ENCODE measurements at places on chromosomes 3 and 15.

GRCh38 chr3:58151637-58152036, 59.1 kb downstream of the DNASE1L3 start:
- DNase-seq, result no peak

GRCh38 chr15:42741710-42742109, 4.8 kb upstream of the CDAN1 start:
- no peak for DNase-seq

GRCh38 chr3:15676259-15676658, 74.7 kb downstream of the BTD start:
- no peak for DNase-seq

- no peak for DNase-seq
Measured at GRCh38 chr3:46996689-46997452, 17.4 kb downstream of the NBEAL2 start.

GRCh38 chr3:162701211-162701610, 1204.6 kb downstream of the OTOL1 start:
- no peak for DNase-seq

- DNase-seq, result no peak
Measured at GRCh38 chr3:112857526-112857925, 10.9 kb upstream of the CD200R1L start.

DNA sequence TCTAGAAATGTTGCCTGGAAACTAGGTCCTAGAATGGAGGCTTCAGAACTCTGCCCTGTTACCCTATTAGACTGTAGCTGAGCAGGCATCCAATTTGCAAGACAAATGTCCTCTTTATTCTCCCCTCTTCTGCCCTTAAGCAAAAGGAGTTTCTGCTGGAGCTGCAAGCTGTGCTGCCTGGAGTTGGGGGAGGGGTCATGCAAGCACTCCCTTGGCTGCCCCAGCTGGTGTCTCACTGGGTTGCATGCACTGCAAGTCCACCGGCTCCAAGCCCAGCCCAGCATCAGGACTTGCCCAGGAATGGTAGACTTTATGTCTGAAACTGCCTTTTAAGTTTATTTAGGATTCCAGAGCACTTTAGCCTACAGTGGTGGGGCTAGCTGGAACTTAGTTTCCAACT, 15.7 kb upstream of the RBP2 start:
- no peak for DNase-seq

GRCh38 chr3:10232137-10232536, 16.1 kb upstream of the TATDN2 start:
- DNase-seq, result no peak

- no peak for DNase-seq
Measured at GRCh38 chr15:78726870-78727551, 84.3 kb downstream of the ADAMTS7 start.

- DNase-seq, result no peak
Measured at GRCh38 chr3:50632450-50632849, 15.5 kb downstream of the MAPKAPK3 start.

DNA sequence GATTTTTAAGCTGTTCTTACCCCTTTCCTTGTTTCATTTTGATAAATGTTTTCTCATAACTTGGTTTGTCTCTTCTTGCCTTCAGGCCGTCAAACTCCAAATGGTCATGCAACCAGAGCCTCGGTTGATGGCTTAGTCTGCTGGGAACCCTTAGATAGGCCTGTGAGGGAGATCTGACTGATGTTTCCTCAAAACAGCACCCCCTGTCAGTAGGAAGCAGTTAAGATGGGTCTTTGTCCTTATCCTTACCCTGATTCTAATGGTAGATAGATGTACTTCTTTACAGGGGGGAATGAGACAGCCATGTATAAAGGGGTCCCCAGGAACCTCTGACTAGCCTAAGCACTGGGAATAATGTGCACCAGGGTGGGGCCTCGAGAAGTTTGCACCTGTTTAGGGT, 16.3 kb upstream of the OR5H1 start:
- DNase-seq, result no peak

DNA sequence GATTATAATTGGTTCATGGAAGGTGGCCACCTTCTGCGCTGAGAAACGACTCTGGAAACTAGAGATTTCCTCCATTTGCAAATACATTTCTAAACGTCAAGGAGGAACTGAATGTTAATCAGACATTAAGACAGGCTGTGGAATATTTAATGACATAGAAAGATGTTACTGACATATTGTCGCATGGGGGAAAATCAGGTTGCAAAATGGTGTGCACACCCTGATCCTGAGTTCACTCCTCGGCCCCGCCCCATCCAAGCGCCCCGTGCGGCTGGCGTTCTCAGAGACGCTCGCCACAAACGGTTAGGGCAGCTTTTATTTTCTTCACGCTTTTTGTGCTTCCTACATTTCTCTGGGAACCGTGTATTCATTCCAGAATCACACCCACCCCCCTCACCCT, 10.7 kb downstream of the H1-8 start:
- no peak for DNase-seq

DNA sequence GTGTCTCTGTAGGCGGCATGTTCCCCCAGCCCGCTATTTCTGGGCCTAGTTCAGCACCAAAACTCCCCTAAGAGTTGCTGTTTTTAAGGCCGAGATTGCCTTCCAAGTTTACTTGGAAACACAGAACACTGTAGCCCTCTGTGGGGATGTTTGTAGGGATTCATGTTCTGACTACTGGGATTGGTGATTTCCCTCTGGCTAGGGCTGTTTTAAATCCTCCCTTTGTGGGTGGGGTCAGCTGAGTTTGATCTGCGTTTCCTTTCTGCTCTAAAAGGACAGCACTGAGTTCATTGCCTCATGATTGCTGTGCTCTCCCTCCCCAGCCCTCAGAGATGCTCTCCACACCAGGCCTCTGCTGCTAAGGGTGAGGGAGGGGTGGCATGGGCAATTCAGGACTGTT, 640.6 kb upstream of the DPPA4 start:
- no peak for DNase-seq

- DNase-seq, result no peak
Measured at GRCh38 chr3:187978433-187979011, 175.4 kb upstream of the LPP start.

GRCh38 chr15:79900087-79900486, 3.3 kb upstream of the MTHFS start:
- no peak for DNase-seq

DNA sequence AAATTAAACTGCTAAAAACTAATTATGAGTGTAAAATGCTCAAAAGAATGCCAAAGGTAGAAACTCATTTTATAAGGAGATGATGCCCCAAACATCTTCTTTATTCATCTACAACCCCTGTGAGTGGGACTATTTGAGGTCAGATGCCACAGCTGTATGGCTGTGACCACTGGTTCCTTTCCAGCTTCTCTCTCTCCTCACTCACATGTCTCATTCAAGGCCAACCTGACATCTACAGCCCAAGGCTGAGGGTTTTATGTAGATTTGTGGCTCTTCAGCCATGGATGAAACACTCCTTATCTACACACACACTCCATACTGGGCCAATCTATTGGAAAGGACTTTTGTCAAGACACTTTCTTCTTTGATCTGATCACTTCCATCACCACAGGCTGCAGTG, 231.3 kb downstream of the KCNMB2 start:
- DNase-seq, result no peak

- DNase-seq, result no peak
Measured at GRCh38 chr3:9681723-9682081, 21.9 kb upstream of the CPNE9 start.

- DNase-seq, result no peak
Measured at GRCh38 chr3:50271314-50271936, 2.5 kb downstream of the SEMA3B start.

DNA sequence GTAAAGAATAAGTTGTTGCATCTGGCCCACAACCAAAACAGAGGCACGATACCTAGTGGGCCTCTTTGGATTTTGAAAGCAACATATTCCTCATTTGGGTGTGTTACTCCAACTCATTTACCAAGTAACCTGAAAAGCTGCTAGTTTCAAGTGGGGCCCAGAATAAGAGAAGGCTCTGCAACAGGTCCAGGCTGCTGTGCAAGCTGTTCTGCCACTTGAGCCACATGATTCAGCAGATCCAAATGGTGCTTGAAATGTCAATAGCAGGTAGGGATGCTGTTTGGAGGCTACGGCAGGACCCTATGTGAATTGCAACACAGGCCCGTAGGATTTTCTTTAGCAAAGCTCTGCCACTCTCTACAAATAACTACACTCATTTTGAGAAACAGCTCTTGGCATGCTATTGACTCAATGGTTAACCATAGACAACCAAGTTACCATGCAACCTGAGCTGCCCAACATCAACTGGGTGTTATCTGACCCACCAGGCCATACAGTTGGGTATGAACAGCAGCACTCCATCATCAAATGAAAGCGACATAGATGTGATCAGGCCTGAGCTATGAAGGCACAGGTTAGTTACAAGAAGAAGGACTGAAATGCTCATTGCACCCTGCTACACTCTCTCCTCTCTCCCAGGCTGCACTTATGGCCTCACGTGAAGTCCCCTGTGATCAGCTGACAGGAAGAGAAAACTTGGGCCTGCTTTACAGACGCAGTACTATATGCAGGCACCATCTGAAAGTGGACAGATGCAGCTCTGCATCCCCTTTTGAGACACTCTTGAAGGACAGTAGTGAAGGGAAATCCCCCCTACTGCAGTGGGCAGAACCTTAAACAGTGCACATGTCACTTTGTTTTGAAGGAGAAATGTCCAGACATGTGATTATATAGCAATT, 9.5 kb upstream of the MCF2L2 start:
- DNase-seq, result no peak

GRCh38 chr3:191961529-191961928, 500.6 kb downstream of the PYDC2 start:
- no peak for DNase-seq

DNA sequence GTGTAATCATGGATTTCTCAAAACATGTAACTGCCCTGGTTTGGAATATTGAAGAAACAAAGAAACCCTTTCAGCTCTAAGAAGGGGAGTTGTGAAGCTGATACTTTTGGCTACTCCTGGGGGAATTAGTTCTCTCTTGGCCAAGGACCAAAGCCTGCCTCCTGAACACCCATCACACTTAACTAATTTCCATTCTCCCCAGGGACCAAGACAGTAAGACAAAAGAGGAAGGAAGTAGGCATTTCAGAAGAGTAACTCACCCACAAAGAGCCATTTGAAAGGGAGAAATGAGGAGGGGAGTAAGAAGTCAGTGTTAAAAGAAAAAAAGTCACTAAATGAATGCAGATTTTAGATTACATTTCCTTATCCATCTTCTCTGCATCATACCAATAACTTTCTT, 328.0 kb upstream of the SOX2 start:
- no peak for DNase-seq

DNA sequence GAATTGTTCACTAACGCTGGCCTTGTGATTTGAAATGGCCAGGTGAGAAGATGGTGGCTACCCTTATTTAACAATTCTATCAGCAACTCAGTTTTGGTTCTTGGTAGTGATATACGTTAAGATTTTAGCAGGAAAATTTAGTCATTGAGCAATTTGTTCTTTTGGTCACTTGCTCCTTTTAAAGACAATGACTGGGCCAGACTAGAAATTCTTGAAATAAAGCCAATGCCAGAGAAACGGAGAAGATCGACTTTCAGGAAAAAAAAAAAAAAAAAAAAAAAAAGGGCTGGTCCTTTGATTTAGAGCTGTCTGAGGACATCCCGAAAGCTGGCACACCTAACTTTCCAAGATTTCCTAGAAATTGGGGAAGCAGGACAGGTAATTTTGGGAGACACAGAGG, 178.5 kb downstream of the FNDC3B start:
- DNase-seq, result no peak

GRCh38 chr3:123388042-123388441, 60.8 kb downstream of the ADCY5 start:
- DNase-seq, result no peak

- peak; percentile 76 for DNase-seq
Measured at GRCh38 chr15:40323239-40323952, at the start of gene INAFM2. INAFM2 (plus strand) TSS chr15:40323692; CDS start chr15:40324056, 364 bp downstream.

- no peak for DNase-seq
Measured at GRCh38 chr3:54761637-54762036, 166.2 kb downstream of the LRTM1 start.

DNA sequence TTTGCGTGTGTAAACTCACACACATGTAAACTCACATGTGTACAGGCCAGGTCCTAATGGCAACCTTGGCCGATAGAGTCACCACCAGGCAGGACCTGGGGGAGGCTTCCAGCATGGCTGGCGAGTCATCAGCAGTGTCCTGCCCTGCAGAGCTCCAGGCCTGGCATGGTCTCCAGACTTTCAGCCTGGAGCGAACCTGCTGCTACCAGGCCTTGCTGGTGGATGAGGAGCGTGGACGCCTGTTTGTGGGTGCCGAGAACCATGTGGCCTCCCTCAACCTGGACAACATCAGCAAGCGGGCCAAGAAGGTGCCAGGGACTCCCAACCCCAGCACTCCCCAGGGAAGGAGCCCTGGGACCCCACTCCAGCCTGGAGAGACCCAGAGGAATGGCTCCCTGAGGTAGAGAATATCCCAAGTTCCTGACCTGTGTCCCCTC, 1.0 kb downstream of the SEMA3B start:
- no peak for DNase-seq

DNA sequence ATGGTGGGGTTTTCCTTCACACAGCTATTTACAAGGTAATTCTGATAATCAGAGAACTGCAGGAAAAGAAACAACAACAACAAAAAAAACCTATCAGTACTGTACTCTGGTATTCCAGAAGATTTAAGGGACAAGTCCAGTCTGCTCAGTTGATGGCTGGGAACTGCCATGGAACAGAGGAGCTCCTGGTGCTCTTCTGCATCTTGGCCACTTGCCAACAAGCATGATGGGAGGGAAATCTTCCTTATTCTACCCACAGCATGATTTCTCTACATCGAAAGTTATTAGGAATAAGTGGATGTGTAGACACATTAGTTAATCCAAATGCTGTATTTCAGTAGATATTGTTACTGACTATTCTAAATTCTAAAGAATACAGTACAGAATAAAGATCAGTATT, 51.7 kb downstream of the RASGRP1 start:
- no peak for DNase-seq

- no peak for DNase-seq
Measured at GRCh38 chr3:195897853-195898415, 10.4 kb downstream of the TNK2 start.

DNA sequence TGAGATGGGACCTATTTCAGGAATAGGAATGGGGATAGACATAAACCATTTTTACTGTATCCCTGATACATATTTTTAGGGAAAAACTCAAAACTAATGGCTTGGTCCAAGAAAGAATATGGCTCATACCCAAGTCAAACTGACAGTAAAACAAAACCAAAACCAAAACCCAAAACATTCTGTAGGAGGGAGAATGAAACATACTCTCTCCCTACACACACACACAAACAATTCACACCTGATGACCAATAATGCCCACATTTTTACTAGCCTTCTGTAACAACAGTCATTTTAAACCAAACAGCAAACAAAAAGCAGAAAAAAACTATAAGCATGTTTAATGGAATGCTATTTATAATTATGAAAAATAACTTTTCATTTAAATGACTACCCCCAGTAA, 74.9 kb downstream of the NBEAL2 start:
- no peak for DNase-seq

- DNase-seq, result no peak
Measured at GRCh38 chr15:83565553-83566159, 88.3 kb upstream of the ADAMTSL3 start.

- no peak for DNase-seq
Measured at GRCh38 chr3:74033806-74034205, 409.1 kb upstream of the PDZRN3 start.
